Stomach (tissue), 19 donors: ENCODE measurements at places on chromosomes 12 and 14. TPM values are rescaled to one million over a fixed set of nuclear protein-coding genes. Genes with fewer than 3 reads are reported as not detected.
A peak's percentile ranks its signal among the peaks of the same experiment; 100 is the strongest.

DNA sequence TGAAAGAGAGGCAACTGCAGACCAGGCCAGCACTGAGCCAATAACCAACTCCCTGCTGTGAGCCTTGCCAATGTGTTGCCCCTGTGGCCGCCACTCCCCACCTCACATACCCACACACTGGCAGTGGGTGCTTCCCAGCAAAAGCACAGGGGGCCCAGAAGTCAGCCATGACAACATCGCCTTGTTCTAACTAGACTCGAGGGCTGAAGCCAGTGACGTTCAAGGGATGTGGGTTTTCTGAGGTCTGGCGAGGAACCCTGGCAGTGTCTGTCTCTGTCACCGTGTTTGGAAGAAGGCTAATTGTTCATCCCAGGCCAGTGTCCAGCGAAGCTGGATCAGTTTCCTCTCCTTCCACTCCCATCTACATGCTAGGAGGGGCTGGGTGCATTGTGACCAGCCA lies 311.8 kb upstream of the AMIGO2 start:
- peak; percentile 19 for DNase-seq
- no peak overlapping the region for H3K4me3 ChIP-seq
- H3K4me1 ChIP-seq, result peaks cover 11% of the 10 kb centered on the region
- H3K27me3 ChIP-seq, result no peaks in the 10 kb centered on the region

DNA sequence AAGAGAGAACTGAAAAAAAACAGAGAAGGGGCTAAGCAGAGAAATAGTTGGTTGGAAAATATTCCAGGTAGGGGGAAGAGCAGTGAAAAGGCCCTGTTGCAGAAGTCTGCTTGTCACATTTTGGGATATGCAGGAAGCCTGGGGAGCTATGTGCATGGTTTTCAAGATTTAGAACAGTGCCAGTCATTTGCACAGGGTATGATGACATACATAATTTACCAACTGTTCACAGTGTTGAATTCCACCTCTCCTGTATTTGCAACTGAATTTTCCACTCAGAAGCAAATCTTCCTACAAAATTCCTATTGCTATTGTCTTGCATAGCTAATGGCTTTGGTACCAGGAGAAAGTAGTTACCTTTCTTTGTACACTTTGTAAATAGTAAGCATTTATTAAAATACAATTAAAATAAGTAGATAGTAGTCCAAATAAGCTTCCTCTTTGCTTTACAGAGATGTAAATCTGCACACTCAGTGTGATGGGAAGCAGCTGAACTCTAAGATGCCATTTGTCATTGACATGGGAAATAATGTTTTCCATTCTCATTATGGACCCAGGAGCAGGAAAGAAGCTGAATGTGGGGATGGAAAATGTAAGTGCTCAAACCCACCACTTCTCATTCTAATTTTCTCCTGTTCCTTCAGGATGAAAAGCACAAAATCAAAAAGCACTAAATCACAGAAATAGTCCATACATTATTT lies 177.4 kb downstream of the BTG1 start:
- no peak overlapping the region for H3K4me3 ChIP-seq
- H3K27ac ChIP-seq, result no peak overlapping the region
- H3K4me1 ChIP-seq, result no peaks in the 10 kb centered on the region
- H3K27me3 ChIP-seq, result no peaks in the 10 kb centered on the region

DNA sequence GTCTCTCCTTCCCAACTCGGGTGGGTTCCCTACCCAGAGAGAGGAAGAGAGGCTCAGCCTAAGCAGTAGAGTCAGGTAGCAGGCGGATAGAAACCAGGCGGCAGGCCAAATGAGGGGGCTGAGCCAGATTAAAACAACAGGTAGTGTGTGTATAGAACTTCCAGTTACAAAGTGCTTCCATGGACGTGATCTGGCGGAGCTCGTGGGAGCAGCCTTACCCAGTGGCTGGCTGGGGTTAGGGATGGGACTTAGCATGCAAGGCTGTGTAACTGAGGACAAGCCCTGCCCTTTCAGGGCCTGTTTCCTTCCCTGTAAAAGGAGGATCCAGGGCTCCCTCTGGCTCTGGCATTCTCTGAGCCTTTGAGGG lies 8.3 kb downstream of the KRT80 start:
- no peaks in the 10 kb centered on the region for H3K4me1 ChIP-seq
- DNase-seq, result no peak
- H3K27me3 ChIP-seq, result no peaks in the 10 kb centered on the region
- no peaks in the 10 kb centered on the region for H3K36me3 ChIP-seq

DNA sequence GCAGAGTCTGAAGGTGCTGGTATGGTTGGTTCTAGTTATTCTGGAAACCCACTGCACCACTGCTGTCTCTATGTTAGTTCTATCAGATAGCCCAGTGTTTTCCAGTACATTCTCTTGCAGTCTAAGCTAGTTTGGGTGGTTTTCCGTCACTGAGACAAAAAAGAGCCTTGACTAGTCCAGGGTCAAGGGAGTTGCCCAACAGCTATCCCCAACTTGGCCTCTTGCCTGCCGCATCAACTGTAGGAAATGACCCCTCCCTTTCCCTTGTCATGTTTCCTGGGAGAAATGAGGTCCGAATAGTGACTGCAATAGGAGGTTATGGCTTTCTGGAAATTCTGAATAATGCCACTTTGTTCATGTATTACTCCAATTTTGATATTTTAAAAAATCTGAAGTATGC lies 160.4 kb downstream of the EFCAB11 start:
- no peaks in the 10 kb centered on the region for H3K27me3 ChIP-seq
- H3K36me3 ChIP-seq, result no peaks in the 10 kb centered on the region

DNA sequence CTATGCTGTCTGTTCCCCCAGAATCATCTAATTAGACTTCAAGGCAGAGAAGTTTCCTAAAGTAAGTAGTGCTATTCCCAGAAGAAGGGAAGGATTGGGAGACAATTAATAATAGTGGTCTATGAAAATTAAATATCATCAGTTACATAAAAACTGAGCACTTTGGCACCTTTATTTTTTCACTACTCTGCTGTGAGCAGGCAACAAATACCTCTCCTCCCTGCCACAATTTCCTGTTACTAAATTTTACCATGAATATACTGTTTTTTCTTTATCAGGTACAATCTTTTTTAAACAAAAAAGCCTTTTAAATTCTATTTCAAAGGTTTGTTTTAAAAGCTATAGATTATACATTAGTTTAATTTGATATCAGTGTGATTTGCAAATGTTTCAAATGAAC lies 29.4 kb upstream of the KRAS start:
- peaks cover 27% of the 10 kb centered on the region for H3K4me1 ChIP-seq
- H3K4me3 ChIP-seq, result no peak overlapping the region
- DNase-seq, result no peak

The SLC25A29 gene
- total RNA-seq, result 126 TPM

The SYNDIG1L gene
- not detected for total RNA-seq
